Caco-2 (cell line): ENCODE measurements at places on chromosomes 5 and 9. TPM values are rescaled to one million over a fixed set of nuclear protein-coding genes. Genes with fewer than 3 reads are reported as not detected.

The GARNL3 gene
- 11.8 and 15.2 TPM in 2 replicates for total RNA-seq

The SYNPO gene
- total RNA-seq: 22.4 and 25.1 TPM in 2 replicates

The MEF2C gene
- total RNA-seq: 1.5 and 1.9 TPM in 2 replicates

The RMRP gene
- 10,161 and 10,726 TPM in 2 replicates for total RNA-seq

The SLC25A2 gene
- total RNA-seq: 0.64 and 0.67 TPM in 2 replicates

The SLC34A3 gene
- total RNA-seq: 0.19 TPM in 1 of 2 replicates, not detected in the other

The ARID3C gene
- not detected in 2 replicates for total RNA-seq

The DNAH5 gene
- 0.14 TPM in 1 of 2 replicates, not detected in the other for total RNA-seq

The C5orf52 gene
- not detected in 2 replicates for total RNA-seq

The DMRT3 gene
- not detected in 2 replicates for total RNA-seq

The SHISAL2B gene
- not detected in 2 replicates for total RNA-seq

The PCDHA3 gene
- total RNA-seq: not detected in 2 replicates

GRCh38 chr9:33202552-33203201 lies 35.5 kb upstream of the B4GALT1 start:
- no peaks in the 10 kb centered on the region for H3K27me3 ChIP-seq
- H3K36me3 ChIP-seq: no peaks in the 10 kb centered on the region
- H3K4me1 ChIP-seq: no peaks in the 10 kb centered on the region
- no peak overlapping the region for H3K27ac ChIP-seq
- H3K4me3 ChIP-seq: no peak overlapping the region
- DNase-seq: no peak

- peaks cover 5% of the 10 kb centered on the region for H3K27me3 ChIP-seq
- H3K36me3 ChIP-seq: no peaks in the 10 kb centered on the region
- peaks cover 10% of the 10 kb centered on the region for H3K4me1 ChIP-seq
- H3K4me3 ChIP-seq: peak overlapping the region; percentile 44
Measured at GRCh38 chr5:53479590-53480415, 626 bp upstream of the FST start.

- no peak overlapping the region for H3K4me3 ChIP-seq
- DNase-seq: peak; percentile 35
- no peaks in the 10 kb centered on the region for H3K4me1 ChIP-seq
- H3K27ac ChIP-seq: no peak overlapping the region
- no peaks in the 10 kb centered on the region for H3K27me3 ChIP-seq
Measured at GRCh38 chr9:38263532-38263931, 129.0 kb upstream of the ALDH1B1 start.

DNA sequence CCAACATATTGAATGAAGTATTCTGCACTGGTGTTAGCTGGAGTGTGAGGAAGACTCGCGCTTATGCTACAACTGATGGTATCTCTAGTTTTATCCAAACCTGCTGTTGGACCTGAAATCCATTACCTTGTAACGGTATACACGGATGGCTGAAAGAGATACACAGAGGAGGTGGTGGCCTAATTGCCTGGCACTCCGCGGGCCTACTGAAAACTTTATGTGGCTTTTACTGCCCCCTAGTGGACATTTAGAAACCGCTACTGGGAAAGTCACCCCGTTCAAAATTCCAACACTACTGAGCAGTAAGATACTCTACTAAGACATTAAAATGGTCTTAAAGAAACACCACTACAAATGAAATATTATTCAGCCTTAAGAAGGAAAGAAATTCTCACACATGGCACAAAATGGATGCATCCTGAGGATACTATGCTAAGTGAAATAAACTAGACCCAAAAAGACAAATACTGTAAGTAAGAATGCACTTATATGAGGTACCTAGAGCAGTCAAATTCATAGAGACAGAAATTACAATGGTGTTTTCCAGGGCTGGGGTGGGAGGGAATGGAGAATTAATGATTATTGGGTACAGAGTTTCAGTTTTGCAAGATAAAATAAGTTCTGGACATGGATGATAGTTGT lies 100.4 kb downstream of the TTLL11 start:
- no peak overlapping the region for H3K4me3 ChIP-seq
- H3K27ac ChIP-seq: no peak overlapping the region
- no peaks in the 10 kb centered on the region for H3K4me1 ChIP-seq
- no peaks in the 10 kb centered on the region for H3K36me3 ChIP-seq
- no peaks in the 10 kb centered on the region for H3K27me3 ChIP-seq

GRCh38 chr5:56827049-56827448 lies 11.7 kb downstream of the MAP3K1 start:
- H3K27me3 ChIP-seq: no peaks in the 10 kb centered on the region
- H3K36me3 ChIP-seq: no peaks in the 10 kb centered on the region
- H3K27ac ChIP-seq: peak overlapping the region; percentile 28
- H3K4me1 ChIP-seq: peaks cover 61% of the 10 kb centered on the region
- H3K4me3 ChIP-seq: no peak overlapping the region
- DNase-seq: no peak

DNA sequence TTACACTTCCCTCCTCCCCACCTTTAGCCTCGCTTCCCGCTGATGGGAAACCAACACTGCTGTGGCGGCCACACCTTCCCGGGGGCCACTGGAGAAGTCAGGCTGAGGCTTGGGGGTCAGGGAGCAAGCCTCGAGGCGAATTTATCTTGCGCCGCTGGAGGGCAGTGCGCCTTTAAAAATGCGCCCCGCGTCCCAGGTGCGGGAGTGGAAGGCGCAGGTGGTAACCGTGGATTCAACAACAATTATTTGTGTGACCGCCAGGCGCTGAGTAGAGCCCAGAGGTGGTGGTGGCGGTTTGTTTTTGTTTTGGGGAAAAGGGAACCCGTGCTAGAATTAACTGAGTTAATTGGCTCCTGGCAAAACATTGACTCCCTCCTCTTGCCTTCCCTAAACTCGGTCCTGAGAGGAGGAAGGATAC lies 1.1 kb downstream of the CFAP77 start:
- no peaks in the 10 kb centered on the region for H3K36me3 ChIP-seq
- peak; percentile 84 for DNase-seq
- H3K4me1 ChIP-seq: peaks cover 13% of the 10 kb centered on the region
- no peak overlapping the region for H3K27ac ChIP-seq
- H3K27me3 ChIP-seq: peaks cover 2% of the 10 kb centered on the region; the same call in 1 of the 2 replicates
- H3K4me3 ChIP-seq: no peak overlapping the region

DNA sequence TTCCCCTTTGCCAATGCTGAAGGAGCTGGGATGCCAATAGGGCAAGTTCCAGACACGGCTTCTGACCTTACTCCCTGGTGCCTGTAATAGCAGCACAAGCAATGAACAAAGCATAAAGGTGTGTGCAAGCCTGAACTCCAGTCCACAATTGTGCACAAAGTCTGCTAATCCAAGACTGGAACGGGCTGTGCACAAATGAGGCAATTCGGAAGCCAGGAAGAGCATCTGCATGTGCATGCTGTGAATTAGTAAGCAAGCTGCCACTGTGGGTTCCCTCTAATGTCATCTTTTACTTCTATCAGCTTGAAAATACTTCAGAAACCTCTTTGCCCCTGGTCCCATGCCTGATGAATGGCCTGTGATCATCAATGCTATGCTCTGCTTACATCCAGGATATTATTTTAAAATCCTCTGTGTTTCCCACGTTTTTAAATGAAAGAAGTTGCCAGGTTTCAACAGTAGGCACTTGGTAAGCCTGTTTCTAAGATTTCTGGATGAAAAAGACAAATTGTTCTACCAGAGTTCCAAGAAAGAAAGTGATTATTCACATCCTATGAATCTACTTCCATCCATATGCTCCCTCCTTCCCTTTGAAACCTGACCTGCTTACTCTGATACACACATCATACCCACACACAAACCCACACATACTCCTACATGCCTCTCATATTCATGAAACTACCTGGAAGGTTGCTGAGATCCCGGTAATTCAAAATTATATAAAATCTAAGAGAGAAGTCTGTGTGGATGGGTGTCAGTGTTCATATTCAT lies 165.7 kb downstream of the KCTD16 start:
- H3K36me3 ChIP-seq: no peaks in the 10 kb centered on the region
- no peaks in the 10 kb centered on the region for H3K27me3 ChIP-seq
- no peak for DNase-seq
- H3K4me3 ChIP-seq: no peak overlapping the region
- H3K27ac ChIP-seq: no peak overlapping the region

DNA sequence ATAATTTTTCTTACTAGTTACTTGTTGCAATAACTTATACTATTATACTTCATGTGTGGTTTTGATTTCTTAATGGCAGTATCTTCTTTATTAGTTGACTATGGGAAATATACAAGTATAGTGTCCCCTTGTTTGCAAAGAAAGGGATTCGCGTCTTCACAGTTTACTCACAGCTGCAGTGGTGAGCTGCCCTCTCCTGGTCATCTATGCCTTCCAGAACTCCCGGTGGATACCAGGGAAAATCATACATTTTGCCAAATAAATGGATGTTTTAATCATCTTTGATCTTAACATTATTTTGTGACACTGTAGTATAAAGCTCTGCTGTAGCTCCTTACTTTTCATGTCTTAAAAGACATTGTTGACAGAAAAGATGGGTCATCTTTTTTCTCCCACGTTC lies 142.0 kb downstream of the ZCCHC7 start:
- no peak overlapping the region for H3K4me3 ChIP-seq
- no peaks in the 10 kb centered on the region for H3K4me1 ChIP-seq
- no peak overlapping the region for H3K27ac ChIP-seq
- peak; percentile 21 for DNase-seq

DNA sequence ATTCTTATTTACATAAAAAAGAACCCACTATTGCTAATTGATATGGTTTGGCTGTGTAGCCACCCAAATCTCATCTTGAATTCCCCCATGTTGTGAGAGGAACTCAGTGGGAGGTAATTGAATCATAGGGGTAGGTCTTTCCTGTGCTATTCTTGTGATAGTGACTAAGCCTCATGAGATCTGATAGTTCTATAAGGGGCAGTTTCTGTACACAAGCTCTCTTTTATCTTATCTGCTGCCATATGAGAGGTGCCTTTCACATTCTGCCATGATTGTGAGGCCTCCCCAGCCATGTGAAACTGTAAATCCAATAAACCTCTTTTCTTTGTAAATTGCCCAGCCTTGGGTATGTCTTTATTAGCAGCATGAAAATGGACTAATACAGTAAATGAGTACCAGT lies 58.2 kb upstream of the PRR16 start:
- DNase-seq: no peak
- H3K4me3 ChIP-seq: no peak overlapping the region
- H3K27ac ChIP-seq: no peak overlapping the region
- H3K27me3 ChIP-seq: no peaks in the 10 kb centered on the region
- H3K36me3 ChIP-seq: no peaks in the 10 kb centered on the region
- H3K4me1 ChIP-seq: no peaks in the 10 kb centered on the region

DNA sequence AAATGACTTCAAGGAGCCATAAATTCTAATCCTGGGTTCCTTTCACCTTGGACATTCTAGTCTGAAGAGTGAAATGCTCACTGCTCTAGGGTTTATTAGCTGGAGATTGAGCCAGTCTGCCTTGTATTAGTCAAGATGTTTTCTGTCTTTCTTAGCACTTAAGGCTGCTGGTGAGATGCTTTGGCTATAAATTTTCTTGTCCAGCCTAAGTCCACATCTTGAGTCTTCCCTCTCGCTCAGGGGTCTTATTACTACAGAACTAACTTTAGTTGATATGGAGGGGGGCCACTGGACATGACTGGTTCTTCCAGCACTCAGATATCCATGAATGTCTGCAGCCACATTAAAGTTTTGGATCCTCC lies 316.4 kb downstream of the ARHGAP26 start:
- H3K27ac ChIP-seq: peak overlapping the region; percentile 39
- DNase-seq: no peak
- H3K27me3 ChIP-seq: no peaks in the 10 kb centered on the region
- peaks cover 14% of the 10 kb centered on the region for H3K4me1 ChIP-seq
- H3K36me3 ChIP-seq: no peaks in the 10 kb centered on the region; the same call in 1 of the 2 replicates
- no peak overlapping the region for H3K4me3 ChIP-seq

DNA sequence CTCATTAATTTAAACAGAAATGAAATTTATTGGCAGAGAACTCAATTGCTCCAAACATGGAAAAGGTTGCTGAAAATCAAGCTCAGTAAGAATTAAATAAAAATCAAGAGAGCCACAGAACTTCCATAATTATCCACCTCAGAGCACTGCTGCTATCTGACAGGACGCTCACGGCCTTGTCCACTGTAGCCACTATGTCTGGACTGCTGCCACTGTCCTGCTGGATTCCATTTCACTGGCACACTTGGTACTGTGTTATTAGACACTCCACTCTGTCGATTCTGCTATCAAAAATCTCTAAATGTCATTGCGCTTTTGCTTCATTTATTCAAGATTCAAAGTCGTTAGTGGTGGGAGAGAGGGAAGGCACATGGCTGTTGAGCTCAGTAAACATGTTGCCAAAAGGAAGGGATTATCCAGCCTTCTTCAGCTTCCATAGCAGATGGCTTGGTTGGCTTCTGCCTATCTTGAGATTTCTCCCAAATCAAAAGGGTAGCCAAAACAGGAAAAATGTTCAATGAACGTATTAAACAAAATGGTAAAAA lies 815.0 kb downstream of the CDH18 start:
- no peaks in the 10 kb centered on the region for H3K36me3 ChIP-seq
- no peak for DNase-seq
- H3K4me1 ChIP-seq: no peaks in the 10 kb centered on the region
- no peaks in the 10 kb centered on the region for H3K27me3 ChIP-seq
- no peak overlapping the region for H3K27ac ChIP-seq

DNA sequence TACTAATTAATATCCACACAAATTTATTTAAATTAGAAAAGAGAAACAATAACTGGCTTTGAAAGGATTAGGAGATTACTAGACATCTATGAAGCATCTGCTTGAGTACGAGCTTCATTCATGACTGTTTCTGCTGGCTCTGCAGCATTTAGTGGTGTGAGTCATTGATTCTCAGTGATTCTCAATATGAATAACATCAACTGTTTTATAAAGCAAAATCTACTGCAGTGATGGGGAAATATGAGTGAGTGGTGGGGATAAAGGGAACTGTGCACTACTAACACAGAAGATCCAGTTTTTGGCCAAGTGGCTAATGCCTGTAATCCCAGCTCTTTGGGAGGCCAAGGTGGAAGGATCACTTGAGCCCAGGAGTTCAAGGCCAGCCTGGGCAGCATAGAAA lies 8.4 kb downstream of the FNBP1 start:
- no peak for DNase-seq
- no peaks in the 10 kb centered on the region for H3K27me3 ChIP-seq

GRCh38 chr5:9363449-9363848 lies 182.4 kb downstream of the SEMA5A start:
- DNase-seq: no peak
- no peak overlapping the region for H3K27ac ChIP-seq

GRCh38 chr5:82338771-82339373 lies 60.7 kb upstream of the RPS23 start:
- no peaks in the 10 kb centered on the region for H3K36me3 ChIP-seq
- no peaks in the 10 kb centered on the region for H3K27me3 ChIP-seq
- no peak overlapping the region for H3K4me3 ChIP-seq
- H3K4me1 ChIP-seq: no peaks in the 10 kb centered on the region
- no peak for DNase-seq

- no peaks in the 10 kb centered on the region for H3K36me3 ChIP-seq
- H3K27ac ChIP-seq: peak overlapping the region; percentile 90
- H3K4me1 ChIP-seq: peaks cover 16% of the 10 kb centered on the region
- DNase-seq: peak; percentile 56
- H3K27me3 ChIP-seq: no peaks in the 10 kb centered on the region
Measured at GRCh38 chr9:98255061-98255577, 330 bp downstream of the TBC1D2 start.

- H3K4me3 ChIP-seq: no peak overlapping the region
- no peak for DNase-seq
- no peaks in the 10 kb centered on the region for H3K27me3 ChIP-seq
- no peak overlapping the region for H3K27ac ChIP-seq
- H3K4me1 ChIP-seq: no peaks in the 10 kb centered on the region
Measured at GRCh38 chr5:97355775-97356174, 172.7 kb upstream of the RIOK2 start.

- H3K36me3 ChIP-seq: peaks cover 4% of the 10 kb centered on the region
- no peak overlapping the region for H3K4me3 ChIP-seq
- H3K27me3 ChIP-seq: no peaks in the 10 kb centered on the region
- H3K4me1 ChIP-seq: no peaks in the 10 kb centered on the region
Measured at GRCh38 chr9:137809040-137809576, 68.5 kb upstream of the CACNA1B start.
